Stomach (tissue), 19 donors: ENCODE measurements at places on chromosomes 4 and X.

DNA sequence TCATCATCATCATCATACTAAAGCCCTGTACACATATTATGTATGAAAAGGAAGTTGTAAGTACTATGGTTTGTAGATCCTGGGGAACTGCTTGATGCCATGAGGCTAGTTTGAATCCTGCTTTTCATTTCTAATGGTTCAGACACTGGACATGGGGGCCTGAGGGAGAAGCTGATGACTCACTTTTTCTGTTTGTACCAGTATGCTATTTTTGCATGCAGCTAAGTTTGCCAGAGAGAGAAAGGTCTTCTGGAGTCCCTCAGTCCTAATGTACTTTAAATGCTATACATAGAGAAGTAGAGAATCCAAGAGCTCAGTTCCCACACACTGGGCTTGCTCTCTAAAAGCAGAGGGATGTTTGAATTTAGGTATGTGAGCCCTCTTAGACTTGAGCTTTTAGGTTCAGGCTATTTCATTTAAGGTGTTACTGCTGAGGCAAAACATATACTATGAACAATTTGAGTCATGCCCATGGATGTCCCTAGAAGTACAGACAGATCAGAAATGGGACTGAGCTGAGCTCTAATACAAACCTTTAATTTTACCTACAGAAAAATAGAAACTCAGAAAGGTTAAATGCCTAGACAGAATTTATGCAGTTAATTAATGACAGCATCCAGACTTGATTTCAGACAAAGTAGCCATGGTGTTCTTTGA, 17.6 kb upstream of the HS3ST1 start:
- no peak for DNase-seq

- DNase-seq: peak; percentile 29
Observed at GRCh38 chrX:131703646-131704045, 159.8 kb downstream of the OR13H1 start.

GRCh38 chrX:100674705-100675104, 30.7 kb downstream of the SRPX2 start:
- DNase-seq: no peak

GRCh38 chr4:74433541-74434172, 11.3 kb upstream of the AREG start:
- no peak for DNase-seq

GRCh38 chr4:23061431-23061830, 368.7 kb downstream of the GBA3 start:
- peak; percentile 10 for DNase-seq

GRCh38 chrX:131424895-131425294, 119.0 kb upstream of the OR13H1 start:
- no peak for DNase-seq

DNA sequence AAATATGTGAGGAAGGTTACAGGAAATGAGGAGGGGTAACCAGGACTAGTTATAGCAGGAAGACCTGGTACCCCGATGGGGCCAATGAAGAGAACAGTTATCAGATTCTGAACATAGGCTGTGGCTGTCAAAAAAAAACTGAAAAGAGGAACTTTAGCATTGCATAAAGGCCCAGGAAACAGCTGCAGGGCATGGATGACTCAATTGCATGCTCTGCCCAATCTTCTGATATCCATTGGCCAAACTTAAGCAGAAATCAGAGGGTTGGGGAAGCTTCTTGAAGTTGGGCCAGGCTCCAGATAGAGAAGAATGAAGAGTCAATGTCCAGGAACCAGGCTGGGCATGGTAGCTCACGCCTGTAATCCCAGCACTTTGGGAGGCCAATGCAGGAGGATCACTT, 1222.4 kb upstream of the PRKX start:
- DNase-seq: peak; percentile 28

DNA sequence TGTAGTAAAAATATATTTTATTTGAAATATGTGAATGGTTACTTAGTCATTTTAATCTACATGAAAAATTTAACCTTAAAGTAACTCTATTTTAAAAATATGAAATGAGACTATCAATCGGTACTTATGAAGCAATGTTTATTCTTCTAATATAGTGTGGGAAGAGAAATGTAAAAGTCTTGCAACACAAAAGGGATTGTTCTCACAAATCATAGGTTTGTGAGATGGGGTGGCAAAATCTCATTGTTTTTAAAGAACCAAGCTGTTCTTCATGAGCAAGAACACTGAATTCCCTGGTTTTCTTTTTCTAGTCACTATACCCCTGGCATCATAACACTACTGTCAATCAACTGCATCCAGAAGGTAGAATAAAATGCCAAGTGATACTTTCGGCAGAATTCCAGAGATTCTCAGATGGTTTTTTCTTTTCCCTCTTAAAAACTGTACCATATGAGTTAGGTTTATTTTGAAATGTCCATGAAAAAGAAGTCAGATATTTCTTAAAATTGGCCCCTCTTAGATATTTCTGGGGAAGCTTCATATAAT, 52.2 kb downstream of the SNCA start:
- DNase-seq: no peak

DNA sequence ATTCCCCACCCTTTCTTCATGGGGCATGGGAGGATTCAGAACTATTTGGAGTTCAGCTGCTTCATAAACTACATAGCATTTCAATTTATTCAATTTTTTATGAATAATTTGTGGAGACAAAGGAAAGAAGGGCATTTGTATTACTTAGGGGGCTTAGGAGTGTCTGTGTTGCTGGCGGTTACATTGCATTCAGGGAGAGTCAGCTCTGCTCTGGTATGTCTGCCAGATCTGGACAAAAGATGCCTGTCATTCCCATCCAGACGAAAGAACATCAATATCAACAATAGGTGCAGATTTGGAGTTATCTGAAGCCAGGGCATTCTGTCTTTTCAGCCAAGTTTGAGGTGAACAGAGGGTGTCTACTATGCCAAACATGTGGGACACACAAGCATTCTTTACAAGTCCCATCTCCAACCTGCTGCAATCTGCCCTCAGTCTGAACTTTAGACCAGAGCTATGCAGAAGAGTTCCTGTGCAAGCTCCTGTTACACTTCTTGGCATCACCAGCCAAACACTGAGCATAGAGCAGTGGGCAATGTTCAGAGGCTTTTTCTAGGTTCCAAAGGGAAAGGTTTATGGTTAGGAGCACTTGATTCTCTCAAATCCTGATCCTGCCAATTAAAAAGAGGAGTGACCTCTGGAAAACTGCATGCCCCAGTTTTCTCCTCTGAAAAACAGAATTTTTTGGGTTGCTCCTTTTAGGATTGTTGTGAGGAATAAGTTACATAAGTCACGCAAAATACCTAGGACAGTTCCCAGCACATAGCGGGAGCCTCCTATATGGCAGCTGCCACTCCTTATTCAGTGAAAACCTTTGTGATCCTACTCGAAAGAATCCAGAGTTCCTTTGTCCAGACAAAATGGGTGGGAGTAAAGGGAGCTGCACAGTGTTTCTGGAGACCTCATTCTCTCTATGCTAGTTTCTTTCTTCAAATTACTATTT, 719.5 kb upstream of the SLIT2 start:
- DNase-seq: peak; percentile 2

DNA sequence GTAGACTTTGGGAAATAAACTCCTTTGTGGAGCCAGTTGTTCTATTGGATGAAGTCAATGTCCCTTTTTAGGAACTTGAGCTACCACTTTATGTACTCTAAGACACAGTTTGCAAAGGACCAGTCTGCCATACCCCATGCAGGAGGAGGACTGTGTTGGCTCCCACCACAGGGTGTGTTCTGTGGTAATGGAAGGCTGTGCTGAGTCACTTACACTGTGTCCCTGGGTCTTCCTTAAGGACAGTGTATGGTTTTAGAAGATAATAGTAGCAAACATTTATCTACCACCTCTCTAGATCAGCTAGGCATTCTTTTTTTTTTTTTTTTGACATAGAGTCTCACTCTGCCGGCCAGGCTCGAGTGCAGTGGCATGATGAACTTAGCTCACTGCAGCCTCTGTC, 184.0 kb upstream of the PGRMC2 start:
- DNase-seq: no peak

- DNase-seq: no peak
Observed at GRCh38 chr4:47862297-47862696, 24.4 kb upstream of the CORIN start.

GRCh38 chr4:169484485-169484884, 127.9 kb downstream of the NEK1 start:
- no peak for DNase-seq

DNA sequence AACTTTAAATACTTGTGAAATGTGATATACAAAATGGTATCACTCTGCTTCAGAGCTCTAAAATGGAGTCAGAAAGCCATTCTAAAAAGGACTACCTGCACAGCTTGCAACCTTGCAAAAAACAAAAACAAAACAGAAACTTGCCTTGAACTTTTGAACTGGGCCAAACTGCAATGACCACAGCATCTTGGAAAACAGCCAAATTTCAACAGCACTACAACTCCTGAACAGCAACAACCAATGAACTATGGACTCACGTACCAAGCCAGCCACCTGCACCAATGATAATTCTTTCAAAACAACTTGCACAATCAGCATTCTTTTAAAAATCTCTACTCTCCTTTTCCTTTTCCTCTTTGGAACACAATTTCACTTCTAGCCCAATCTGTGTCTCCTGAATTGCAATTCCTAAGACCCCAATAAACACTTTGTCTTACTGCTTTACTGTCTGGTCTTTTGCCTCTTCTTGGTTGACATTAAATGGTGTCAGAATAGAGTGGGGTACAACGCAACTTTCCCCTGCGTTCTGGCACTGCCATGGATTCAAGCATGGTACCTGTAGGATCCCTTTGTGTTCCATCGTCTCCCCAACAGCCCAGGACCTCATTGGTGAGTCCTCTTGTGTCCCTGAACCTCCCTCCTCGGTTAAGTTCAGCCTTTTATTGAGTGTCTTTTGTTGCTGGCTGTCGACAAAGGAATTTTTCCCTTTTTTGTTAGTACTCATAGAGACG, 35.7 kb upstream of the FMR1 start:
- peak; percentile 28 for DNase-seq

DNA sequence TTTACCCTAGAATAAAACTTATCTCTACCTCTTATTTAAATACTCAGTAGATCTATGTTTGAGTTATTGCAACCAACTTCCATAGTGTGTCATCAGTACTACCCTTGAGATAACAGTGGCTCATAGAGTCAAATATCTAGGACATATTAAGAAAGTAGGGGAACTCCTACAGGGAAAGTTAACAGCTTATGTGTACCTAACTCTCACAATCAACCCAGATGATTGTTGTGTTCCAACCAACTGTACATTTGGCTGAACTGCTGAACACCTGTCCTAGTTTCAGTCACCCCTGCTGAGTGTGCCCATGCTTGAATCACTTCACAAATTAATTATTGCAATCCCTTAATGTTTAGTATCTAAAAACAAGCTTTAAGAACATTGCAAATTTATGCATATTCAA, 244.2 kb upstream of the GRID2 start:
- no peak for DNase-seq

GRCh38 chr4:6278801-6279197, 9.1 kb downstream of the WFS1 start:
- DNase-seq: no peak

- no peak for DNase-seq
Observed at GRCh38 chr4:79743014-79743413, 330.0 kb downstream of the ANTXR2 start.
